ENCODE measurements at places on chromosomes 1 and 21.

DNA sequence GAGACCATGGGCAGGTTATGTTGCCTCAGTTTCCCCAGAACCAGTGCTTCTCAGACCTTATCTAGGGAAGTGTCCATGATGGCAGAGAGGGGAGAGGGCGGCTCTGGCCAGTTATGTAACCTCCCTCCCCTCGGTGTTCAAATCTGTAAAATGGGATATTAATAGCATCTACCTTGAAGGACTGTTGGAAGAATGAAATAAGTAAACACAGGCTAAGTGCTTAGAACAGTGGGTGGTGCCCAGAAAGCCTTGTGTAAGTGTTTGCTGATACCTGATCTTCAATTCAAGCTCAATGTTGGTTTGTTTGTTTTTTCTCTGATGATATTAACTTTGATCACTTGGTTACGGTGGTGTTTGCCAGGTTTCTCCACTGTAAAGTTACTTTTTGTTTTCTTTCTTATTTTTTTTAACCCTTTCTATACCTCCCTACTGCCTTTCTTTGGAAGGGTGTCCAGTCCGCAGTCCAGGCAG lies 34.9 kb downstream of the EPHA2 start:
- no peak for DNase-seq

GRCh38 chr21:41953249-41953830 lies 478 bp downstream of the C2CD2 start:
- DNase-seq: no peak

GRCh38 chr1:28956038-28956464 lies 41.7 kb downstream of the EPB41 start:
- DNase-seq: no peak

DNA sequence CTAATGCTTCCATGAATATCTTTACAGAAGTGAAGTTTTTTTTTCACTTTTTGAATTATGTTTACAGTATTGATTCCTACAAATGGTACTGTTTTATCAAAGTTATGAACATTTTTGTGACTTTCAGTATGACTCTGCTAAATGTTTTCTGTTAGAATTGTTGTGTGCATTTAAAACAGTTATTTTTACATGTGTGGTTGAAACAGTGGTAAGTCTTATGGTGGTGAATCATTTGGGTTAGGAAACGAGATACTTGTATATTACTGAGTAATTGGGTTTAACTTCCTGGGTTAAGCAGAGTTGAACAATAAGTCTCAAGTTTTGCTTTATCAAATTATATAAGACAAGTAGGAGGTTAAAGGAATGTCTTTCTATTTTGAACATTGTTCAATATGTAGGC lies 66.8 kb downstream of the VPS13D start:
- DNase-seq: no peak

GRCh38 chr1:6960291-6960811 lies 175.1 kb downstream of the CAMTA1 start:
- peak; percentile 47 for DNase-seq

DNA sequence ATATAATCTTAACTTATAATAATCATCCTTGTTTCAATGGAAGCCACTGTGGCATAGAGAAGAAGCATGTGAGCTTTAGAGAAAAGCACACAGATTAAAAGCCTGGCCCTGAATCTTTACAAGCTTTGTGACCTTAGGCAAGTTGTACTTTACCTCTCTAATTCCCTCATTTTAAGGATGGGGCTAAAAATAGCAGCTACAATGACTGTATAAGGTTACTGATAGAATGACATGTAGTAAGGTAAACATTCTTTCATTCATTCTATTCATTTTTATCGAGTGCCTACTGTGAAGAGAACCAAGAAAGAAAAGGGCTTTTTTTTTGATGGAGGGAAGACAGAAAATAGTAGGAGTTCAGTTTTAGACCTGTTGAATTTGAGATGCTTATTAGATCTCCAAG lies 25.6 kb downstream of the CDKN2C start:
- no peak for DNase-seq

DNA sequence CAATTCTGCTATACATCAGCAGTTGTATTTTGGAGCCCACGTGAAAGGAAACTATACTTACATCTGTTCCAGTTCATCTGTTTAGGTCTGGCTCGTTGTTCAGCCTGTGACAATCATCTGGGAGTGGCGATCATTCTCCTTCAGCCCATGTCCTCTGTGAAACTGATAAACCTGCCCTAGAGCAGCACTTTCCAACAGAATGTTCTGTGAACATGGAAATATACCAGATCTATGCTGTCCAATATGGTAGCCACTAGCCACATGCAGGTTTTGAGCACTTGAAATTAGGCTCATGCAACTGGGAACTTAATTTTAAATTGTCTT lies 24.5 kb upstream of the COQ8A start:
- no peak for DNase-seq

- DNase-seq: peak; percentile 85
Measured at GRCh38 chr21:45970674-45971615, 10.6 kb upstream of the COL6A1 start.

DNA sequence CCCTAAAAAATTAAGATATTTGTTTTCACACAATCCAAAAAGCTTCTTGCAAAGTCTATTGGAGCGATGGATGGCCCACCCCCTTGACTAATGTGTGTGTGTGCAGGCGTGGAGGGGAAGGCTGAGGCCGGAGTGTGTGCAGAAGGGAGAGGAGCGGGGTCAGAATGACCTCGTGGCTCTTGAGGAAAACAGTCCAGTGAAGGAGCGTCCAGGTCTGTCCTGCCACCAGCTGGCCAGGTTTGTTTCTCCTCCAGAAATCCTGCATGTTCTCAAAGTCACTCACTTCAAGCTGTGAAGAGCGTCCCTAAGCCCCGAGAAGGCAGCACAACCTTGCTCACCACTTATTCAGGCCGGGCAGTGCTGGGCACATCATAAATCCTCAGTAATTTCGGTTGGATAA lies 69.5 kb upstream of the SSX2IP start:
- no peak for DNase-seq

- DNase-seq: peak; percentile 98
Measured at GRCh38 chr1:999725-1000356, at the start of gene HES4. TSS of gene HES4 (minus strand) at chr1:1000097. CDS start at chr1:999973, 124 bp downstream.

- no peak for DNase-seq
Measured at GRCh38 chr1:87243573-87243972, 85.1 kb upstream of the LMO4 start.

GRCh38 chr1:81115422-81115821 lies 685.3 kb upstream of the ADGRL2 start:
- DNase-seq: no peak

DNA sequence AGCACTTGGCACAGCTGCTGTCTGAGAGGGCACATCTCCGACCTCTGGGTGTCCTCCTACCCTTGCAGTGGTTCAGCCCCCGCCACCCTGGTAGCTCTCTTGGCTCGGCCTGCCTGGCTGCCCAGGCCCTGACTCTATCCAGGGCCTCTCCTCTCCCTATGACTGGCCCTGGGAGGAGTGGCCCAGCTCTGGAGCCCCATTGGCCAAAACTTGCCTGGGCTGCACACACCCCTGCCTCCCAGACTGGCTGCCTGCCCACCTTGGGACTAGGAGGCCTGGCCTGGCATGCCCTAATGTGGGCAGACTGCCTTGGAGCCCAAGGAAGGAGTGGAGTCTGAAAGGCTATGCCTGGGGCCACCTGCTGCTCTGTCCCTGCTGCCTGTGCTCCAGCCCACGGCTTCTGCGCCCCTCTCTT lies 33.6 kb downstream of the ACOT11 start:
- no peak for DNase-seq

- no peak for DNase-seq
Measured at GRCh38 chr1:59126366-59126765, 170.5 kb upstream of the FGGY start.

GRCh38 chr21:15277466-15277865 lies 212.7 kb upstream of the NRIP1 start:
- DNase-seq: no peak

- DNase-seq: peak; percentile 69
Measured at GRCh38 chr1:158059984-158060383, 66.5 kb downstream of the KIRREL1 start.

DNA sequence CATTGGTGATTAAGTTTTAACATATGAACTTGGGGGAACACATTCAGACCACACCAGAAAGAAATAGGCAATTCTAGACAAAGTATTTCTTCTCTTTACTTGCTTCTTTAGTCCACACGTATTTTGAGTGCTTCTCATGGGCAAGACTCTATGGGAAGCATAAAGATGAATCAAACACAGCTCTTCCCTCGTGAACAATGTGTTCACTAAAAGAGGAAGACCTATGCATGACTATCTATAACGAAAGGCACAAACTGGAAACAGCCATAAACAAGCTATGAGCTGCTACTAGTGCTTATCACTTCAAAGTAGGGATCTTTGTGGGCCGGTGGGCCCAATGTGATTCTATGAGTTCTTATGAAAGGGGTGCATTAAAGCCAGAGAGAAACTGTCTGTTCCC lies 53.0 kb upstream of the PRDX6 start:
- DNase-seq: no peak

DNA sequence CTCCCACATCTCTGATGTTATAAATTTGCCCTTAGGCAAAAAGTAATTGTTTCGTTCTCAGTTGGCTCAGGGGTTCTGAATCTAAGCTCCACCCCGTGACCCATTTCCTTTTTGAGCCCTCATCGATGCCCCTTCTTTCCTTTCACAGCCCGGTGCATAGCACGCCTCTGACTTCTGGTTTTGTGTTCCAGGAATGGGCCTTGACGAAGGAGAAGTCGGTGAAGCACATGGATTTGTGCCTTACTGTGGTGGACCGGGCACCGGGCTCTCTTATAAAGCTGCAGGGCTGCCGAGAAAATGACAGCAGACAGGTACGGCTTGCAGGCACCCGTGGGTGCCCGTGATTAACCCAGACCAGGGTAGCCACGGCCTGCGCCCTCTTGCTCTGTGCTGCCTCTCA lies 151.9 kb downstream of the PGBD5 start:
- no peak for DNase-seq

GRCh38 chr21:21345872-21346271 lies 347.7 kb downstream of the NCAM2 start:
- DNase-seq: no peak

DNA sequence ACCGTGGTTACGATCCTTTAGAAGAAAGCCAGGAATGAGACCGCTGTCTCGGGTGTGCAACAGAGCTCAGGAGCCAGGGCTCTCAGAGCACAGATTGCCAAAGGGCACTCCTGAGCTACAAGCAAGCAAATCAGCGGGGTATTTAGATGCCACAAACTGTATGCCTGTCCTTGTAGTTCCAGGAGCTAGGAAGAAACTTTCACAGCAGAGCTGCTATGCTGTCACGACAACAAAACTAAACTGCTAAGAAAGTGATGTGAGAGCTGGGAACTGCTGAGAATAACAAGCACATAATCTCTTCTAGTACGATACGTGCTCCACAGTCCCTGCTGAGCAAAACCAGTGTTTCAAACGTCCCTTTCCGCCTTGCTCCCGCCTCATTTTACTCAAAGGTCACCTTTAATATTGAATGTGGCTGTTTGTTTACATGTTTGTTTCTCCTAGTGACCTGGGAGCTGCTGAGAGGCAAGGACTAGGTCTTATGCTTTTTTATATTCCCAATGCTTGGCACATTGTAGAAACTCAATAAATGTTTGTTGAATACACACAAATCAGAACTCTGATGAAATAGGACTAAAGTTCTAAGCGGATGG lies 14.7 kb downstream of the GREM2 start:
- DNase-seq: peak; percentile 49

DNA sequence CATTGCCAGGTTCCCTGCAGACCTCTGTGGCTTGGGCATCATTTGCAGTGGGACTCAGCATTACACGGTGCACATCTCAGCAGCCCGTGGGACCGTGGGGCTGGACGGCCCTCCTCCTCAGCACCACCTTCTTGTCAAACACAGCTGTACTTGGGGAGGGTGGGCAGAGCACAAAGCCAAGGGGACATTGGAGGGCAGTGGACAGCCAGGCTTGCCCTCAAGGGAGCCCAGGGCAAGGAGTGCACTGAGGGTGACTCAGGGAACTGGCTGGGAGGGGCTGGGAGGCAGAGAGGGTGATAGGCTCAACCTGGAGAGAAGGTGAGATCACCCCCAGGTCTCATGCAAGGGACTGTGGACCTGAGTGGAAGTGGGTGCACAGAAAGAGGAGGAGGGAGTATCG lies 3.4 kb downstream of the CAPN9 start:
- no peak for DNase-seq

DNA sequence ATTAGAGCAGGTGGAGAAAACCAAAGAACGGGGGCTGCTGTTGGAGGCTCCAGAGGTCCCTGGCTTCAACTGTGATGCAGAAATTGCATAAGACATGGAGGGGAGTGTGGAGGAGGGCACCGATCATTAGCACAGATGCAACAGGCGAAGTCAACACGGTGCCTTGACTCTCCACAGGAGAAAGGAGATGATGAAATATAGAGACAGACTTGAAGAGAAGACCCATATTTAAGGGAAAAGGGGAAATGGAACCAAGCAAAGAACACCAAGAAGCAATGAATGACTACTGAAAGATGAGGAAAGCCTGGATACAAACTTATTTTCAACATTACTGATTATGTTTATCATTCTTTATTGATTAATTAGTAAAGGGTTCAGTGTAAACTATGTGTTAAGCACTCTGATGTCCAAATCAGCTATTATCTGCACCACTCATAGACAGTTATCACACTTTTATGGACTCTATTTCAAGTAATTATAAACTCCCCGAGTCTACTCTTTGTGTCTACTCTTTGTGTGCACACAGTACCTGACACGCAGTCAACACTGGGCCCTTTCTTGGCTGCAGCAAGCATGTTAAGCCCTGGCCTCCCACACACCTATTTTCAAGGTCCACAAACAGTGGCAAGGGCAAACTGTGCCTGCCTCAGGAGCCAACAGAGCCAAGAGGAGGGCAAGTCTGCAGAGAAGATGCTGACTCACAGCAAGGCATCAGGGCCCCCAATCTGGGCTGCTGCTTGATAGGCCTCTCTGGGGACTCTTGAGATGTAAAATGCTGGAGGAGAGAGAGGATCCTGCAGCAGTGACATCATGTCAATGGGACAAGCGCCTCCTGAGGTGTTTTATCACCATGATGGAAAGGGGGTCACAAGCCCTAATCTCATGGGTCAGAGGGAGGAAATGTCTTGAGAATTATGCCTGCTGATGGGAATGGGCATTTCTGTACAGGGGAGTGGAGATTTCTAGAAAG lies 17.6 kb downstream of the PCNX2 start:
- DNase-seq: no peak

DNA sequence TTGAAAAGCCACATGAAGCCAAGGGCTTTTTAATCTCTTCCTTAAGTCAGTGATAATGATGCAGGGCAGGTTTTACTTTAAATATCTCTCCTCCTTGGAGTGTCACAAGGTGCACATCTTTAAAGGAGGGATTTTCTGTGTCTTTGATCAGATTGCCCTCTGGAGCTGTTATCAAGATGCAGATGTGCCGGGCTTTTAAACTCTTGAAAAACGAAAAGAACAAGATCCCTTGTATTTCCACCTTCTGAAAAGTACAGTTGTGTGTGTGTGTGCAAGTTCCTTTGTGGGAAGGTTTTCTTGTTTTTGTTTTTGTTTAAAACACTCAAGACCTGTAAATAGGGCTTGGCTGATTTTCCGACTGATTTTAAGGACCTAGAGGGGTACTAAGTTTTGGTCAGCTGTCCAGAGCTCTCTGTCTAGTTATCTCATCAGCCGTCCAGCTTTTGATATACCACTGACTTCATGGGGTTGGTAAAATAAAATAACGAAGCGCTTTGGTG lies 1.6 kb downstream of the MARK1 start:
- no peak for DNase-seq
